ENCODE measurements at places on chromosomes 2 and 18.
A peak's percentile ranks its signal among the peaks of the same experiment; 100 is the strongest.

- no peak for DNase-seq
Measured at GRCh38 chr18:41809652-41810051, 145.4 kb upstream of the PIK3C3 start.

GRCh38 chr2:20490300-20491181 lies 43.7 kb downstream of the RHOB start:
- DNase-seq: no peak

- DNase-seq: no peak
Measured at GRCh38 chr18:35311496-35311895, 21.5 kb upstream of the ZSCAN30 start.

- no peak for DNase-seq
Measured at GRCh38 chr18:13433685-13434084, 215.1 kb downstream of the LDLRAD4 start.

- no peak for DNase-seq
Measured at GRCh38 chr18:45653090-45653489, 37.8 kb downstream of the SLC14A2 start.

- DNase-seq: no peak
Measured at GRCh38 chr2:136219963-136220362, 102.0 kb upstream of the CXCR4 start.

DNA sequence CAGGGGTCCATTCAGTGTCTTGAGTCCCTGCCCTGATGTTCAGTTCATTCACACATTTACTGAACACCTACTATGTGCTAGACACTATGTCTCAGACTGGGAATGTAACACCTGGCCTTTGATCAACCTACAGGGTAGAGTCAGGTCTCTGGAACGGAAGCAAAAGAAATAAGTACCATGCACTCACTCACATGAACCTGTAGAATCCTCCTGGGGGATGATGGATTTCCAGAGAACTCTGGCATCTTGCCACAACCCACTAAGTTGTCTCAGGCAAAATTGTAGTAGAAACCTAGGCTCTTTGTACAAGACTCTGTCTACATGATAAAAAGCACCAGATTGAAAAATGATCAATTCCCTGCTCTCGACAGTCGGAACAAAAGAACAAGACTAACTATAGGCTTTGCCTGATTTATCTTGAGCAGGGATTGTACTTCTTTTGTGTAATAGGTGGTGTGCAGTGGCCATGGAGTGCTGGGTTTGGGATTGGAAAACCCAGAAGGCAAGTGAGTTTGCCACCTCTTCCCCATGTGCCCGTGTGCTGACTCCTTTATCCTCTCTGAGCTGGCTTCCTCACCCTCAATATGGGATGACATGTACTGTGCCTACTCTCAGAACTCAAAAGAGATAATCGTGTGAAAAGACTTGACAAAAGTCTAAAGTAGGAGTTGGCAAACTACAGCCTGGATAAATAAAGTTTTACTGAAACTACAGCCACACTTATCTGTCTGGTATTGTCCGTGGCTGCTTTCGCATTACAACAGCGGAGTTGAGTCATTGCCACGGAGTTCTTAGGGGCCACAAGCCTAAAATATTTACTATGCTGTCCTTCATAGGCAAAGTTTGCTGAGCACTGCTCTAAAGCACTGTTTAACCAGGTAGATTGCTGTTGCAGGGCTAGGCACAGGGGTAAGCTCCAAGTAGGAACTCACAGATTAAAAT lies 4.4 kb downstream of the CAPN14 start:
- DNase-seq: no peak

DNA sequence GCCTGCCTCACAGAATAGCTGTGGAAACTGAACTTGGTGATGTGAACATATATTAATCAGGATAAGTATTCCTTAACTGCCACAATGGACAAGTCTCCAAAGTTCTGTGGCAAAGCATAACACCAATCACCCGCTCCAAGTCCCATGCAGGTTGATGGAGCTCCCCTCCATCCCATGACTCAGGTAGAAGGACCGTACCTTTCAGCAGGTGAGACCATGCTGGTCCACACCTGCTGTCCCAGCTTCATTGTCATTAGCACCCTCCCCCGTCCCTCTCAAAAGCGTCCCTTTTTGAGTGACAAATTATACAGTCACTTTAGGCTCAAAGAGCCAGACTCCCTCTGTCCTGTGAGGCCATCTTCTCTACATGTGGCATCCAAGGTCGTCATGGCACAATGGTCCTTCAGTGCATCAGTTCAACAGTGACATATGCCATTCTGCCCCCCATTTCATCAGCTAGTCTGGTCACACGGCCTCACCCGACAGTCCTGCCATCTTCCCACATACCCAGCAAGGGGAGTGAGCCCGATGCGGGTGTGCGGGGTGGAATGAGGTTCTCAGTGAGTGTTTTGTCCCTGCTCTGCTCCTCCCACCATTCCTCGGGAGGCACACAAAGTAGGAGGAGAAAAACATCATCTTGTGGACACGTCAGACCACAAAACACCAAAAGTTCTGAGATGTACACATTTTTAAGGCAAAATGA lies 136.7 kb upstream of the MYCN start:
- DNase-seq: no peak

DNA sequence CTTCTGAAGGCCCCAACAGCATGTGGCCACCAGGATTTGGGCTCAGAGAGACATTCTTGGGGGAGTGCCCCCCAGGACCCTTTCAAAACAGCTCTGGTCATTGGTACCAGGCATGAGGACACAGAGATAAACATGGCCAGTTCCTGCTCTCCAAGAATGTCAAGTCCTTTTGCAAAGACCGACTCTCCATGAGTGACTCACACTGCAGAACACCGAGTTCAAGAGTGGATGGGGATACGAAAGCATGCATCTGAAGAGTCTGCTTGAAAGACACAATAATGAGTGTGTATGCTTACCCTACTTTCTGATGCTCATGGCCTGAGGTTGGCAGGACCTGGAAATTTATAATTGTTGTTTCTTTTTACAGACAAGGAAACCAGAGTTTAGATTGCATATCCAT lies 450.6 kb downstream of the TSN start:
- DNase-seq: no peak

DNA sequence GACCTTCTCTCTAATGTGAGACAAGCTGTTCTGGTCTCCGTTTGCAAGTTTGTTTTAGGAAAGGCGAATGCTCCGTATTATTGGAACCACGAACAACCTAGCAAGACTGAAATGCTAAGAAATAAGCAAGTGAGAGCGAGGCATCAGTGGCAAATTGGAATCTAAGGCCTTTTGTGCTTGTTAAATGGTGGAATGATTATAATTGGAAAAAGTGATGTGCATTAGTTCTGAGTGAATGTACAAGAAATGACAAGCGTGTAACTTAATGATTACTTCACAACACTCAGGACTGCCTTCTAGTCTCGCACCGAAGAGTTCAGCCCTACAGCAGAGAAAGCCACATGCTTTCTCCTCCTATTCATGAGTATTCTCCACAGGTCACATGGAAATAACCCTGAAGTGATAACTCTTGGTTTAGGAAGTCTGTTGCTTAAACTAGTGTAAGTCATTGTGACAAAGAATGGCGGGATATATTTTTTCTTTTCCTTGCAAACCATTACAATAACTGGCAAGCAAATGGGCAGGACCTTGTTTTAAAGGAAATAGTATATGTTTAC lies 392.2 kb upstream of the FIGN start:
- DNase-seq: no peak

- no peak for DNase-seq
Measured at GRCh38 chr2:235847576-235847975, 320.6 kb downstream of the GBX2 start.

DNA sequence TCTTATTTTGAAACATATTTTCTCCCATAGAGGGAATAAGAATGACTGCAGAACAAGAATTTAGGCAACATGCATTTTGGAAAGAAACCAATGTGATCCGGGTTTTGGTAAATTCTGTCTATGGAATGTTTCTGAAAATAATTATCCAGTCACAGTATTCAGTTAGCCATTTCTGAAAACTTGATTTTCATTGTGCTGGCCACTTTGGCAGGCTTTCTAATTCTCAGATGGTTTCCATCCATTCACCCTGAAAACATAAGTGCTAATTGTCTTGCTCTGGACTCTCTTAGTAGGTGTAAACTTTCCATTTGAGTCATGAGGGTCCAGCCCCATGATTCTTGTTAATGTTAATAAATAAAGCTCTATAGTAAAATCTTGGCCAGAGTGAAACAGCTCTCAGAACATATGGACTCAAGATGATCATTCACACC lies 176.5 kb downstream of the RBM43 start:
- peak; percentile 50 for DNase-seq

- DNase-seq: no peak
Measured at GRCh38 chr2:240139666-240140393, 628 bp downstream of the OTOS start.

DNA sequence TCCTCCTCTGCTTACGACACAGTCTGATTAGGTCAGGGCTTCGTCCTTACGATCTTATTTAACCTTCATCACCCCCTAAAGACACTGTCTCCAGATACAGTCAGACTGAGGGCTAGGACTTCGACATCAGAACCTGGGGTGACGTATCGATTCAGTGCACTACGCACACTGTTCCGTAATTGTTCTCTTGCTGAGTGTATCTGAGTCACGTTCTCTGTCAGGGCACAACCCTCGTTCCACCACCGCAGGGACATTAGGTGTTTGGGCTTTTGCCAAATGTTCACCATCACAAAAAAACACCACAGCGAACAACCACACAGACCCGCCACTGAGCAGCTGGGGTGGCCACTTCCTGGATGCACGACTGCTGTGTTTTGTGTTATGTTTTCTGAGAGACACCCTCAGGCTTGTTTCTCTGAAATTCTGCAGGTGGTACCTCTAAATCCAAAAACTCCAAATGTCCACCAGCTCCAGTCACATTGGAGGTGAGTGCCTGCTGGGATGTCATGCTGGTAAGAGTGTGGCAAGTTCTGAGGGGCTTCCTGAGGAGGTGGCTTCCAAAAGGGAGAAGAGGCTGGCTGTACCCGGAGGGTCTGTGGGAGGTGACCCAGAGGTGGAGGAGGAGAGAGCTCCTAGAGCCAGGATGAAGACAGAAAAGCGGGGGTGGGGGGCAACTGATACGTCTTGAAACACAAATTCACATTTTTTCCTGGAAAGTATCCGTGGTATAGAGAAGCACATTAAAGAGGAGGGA lies 66.6 kb downstream of the ADNP2 start:
- DNase-seq: no peak

DNA sequence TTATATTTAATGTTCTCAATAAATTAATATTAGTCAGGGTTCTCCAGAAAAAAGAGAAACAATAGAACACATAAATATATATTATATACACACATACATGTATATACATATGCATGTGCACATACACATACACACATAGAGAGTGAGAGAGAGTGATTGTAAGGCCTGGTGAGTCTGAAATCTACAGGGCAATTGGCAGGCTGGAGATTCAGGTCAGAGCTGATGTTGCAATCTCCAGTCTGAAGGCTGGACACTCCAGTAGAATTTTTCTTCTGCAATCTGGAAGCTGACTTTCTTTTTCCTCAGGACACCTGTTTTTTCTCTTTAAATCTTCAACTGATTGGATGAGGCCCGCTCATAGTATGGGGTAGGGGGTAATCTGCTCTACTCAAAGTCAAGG lies 3.2 kb downstream of the TMEM182 start:
- no peak for DNase-seq

GRCh38 chr18:41226186-41226585 lies 728.8 kb upstream of the PIK3C3 start:
- peak; percentile 85 for DNase-seq

- DNase-seq: no peak
Measured at GRCh38 chr18:50114448-50114847, 80.5 kb downstream of the MYO5B start.

DNA sequence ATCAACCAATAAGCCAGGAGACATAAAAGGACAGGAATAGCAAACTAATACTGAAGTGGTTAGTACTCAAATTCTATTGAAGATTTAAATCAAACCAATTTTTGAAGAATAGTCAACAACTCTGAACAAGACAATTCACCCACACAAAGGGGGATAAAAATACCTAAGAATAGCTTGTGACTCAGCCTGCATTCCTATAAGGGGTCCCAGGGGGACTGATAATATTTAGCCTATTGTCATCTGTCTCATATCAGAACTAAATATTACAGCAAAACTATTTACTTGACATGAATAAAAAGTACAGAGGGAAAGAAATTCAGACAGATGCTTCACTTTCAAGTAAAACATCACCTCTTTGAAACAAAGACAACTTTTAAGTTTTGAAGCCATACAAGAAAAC lies 7.7 kb downstream of the ITSN2 start:
- no peak for DNase-seq

DNA sequence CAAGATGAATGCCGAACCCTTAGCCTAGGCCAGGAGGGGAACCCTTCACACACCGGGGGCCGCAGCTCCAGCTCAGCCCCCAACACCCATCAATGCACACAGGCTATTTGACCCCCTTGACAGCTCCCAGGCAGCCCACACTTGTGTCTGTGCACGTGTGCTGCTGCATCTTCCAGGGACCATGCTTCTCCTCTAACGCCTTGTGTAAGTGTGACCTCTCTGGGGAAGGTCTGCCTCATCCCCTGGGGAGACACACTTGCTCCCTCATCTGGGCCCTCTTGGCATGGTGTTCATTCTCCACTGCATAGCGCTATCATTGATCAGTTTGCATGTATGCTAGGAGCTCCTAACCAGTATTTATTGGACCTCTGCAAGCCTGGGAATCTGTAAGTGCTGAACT lies 120.0 kb upstream of the FHL2 start:
- no peak for DNase-seq

- DNase-seq: no peak
Measured at GRCh38 chr2:216596236-216596979, 36.8 kb upstream of the IGFBP2 start.

DNA sequence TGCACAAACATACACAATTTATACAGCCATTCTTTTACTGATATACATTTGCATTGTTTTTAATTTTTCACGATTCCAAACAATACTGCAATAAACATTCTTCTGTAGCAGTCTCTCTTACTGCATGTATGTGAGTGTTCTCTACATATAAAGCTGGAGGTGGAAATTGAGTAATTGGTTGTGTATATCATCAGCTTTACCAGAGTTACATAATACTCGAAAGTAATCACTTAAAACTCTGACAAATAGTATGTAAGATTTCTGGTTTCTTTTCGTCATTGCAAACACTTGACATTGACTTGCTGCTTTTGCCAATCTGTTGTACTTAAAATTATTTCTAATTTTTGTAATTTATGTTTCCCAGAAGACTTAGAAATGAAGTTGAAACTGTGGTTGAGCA lies 110.2 kb downstream of the TDRD15 start:
- DNase-seq: no peak

GRCh38 chr2:237451643-237452469 lies 35.2 kb upstream of the MLPH start:
- DNase-seq: peak; percentile 87
